ENCODE measurements at places on chromosomes 5 and 9.

- DNase-seq, result no peak
Observed at GRCh38 chr9:22508790-22509189, 62.2 kb downstream of the DMRTA1 start.

DNA sequence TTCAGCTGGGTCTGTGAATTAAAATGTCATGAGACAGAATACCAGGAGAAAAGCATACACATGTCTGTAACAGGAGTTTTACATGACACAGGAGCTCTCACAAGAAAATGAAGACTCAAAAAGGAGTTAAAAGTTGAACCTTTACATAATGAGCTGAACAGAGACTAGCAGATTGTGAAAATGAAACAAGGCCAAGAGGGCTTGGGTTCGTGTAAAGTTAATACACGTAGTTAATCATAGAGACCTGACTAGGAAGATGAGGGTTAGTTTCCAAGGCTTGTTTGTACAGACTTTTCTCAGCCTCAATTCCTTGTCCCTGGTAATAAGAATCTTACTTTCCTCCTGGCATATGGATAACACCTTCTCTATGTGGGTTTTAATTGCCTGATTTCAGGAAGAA, 1294.0 kb downstream of the MAT2B start:
- no peak for DNase-seq

- DNase-seq, result no peak
Observed at GRCh38 chr5:17951392-17952169, 317.3 kb downstream of the TAF11L14 start.

GRCh38 chr5:149796836-149797235, 66.7 kb downstream of the PPARGC1B start:
- no peak for DNase-seq

DNA sequence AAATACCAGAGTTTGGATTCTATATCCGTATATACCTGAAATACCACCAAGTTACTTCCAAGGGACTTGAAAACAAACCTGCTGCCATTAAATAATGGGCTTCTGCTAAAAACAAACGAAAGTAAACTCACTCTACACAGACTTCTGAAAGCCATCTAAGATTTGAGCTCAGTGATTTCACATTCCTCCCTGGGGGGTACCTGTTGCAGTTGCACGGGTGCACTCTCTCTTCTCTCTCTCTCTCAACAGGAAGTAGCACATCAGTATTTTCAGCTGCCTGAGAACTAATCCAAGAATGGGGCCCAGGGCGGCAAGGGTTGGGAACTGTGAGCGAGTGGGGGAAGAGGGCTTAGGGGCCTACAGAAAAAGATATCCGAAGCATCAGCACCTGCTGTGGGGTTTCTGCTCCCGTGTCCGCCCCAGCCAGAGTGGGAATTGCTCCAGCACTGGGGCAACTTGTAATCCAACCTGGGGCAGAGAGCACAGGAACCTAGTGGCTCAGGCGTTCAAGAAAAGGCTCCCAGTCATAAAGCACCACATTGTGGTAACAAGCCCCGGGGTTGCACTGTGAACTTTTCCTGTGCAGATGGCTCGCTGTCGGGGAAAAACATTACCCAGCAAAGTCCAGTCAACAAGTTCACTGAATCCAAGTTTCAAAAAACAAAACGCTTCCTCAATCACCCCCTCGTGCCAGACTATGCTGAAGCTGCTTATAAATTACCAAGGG, 99.8 kb downstream of the EFNA5 start:
- no peak for DNase-seq

DNA sequence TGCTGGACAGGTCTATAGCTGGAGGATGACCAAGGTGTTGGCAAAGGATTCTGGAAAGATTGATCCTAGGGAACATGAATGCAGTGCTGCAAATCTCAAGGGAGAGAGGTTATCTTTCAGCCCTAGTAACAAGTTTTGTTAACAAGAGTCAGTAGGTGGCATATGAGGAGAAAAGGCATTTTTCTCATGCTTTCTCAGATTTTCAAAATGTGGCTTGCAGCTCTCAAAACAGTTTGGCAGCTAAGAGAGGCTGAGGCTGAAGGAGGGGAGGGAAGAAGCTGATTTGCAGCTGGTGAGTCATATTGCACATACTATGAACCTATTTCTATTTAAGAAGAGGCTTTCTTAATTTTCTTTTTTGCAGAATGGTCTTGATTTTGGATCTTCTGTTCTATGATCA, 64.3 kb upstream of the PCA3 start:
- no peak for DNase-seq

- no peak for DNase-seq
Observed at GRCh38 chr5:127959152-127959764, 124.3 kb upstream of the SLC12A2 start.

- DNase-seq, result no peak
Observed at GRCh38 chr5:176676361-176676824, 29.1 kb downstream of the TSPAN17 start.

- DNase-seq, result no peak
Observed at GRCh38 chr9:27431543-27432147, 92.4 kb upstream of the IFNK start.

- DNase-seq, result no peak
Observed at GRCh38 chr5:44542470-44542869, 153.2 kb upstream of the FGF10 start.

GRCh38 chr5:167064198-167064776, 1227.2 kb upstream of the WWC1 start:
- no peak for DNase-seq

GRCh38 chr5:169168280-169168679, 132.7 kb downstream of the SLIT3 start:
- no peak for DNase-seq
